Myometrial cell (primary cell): ENCODE measurements at places on chromosomes 3 and 15. TPM values are rescaled to one million over a fixed set of nuclear protein-coding genes. Genes with fewer than 3 reads are reported as not detected.

Gene STRIT1
- not detected in 2 replicates for total RNA-seq

Gene OSBPL10
- total RNA-seq, result 8.6 and 23.6 TPM in 2 replicates

Gene HCLS1
- total RNA-seq, result 2.3 and 3.7 TPM in 2 replicates

Gene ASB14
- not detected in 2 replicates for total RNA-seq

Gene SIN3A
- 24.6 and 25.7 TPM in 2 replicates for total RNA-seq

Gene GLDN
- total RNA-seq, result 0.29 and 0.53 TPM in 2 replicates

Gene UROC1
- total RNA-seq, result not detected in 2 replicates

Gene P2RY1
- under 0.01 and 0.18 TPM in 2 replicates for total RNA-seq

Gene MCTP2
- total RNA-seq, result 0.18 and 0.58 TPM in 2 replicates

Gene SCAANT1
- not detected in 2 replicates for total RNA-seq

Gene C2CD4B
- total RNA-seq, result not detected in 2 replicates

Gene PAQR5
- total RNA-seq, result 2.6 and 3.5 TPM in 2 replicates

Gene COL8A1
- total RNA-seq, result 114 and 122 TPM in 2 replicates

Gene TIMP4
- 12.9 and 21.3 TPM in 2 replicates for total RNA-seq

Gene GCNT3
- total RNA-seq, result not detected in 2 replicates

Gene HTR3E
- not detected in 2 replicates for total RNA-seq

Gene LSMEM2
- not detected in 2 replicates for total RNA-seq

Gene PFN2
- total RNA-seq, result 200 and 229 TPM in 2 replicates

Gene EIF1B
- 15.3 and 15.4 TPM in 2 replicates for total RNA-seq

Gene CSPG5
- 0.35 TPM in 1 of 2 replicates, not detected in the other for total RNA-seq

Gene TMCO5A
- total RNA-seq, result not detected in 2 replicates

Gene ZNF620
- total RNA-seq, result 0.18 and 0.29 TPM in 2 replicates

Gene CRYGS
- not detected in 2 replicates for total RNA-seq

Gene SEC22C
- total RNA-seq, result 66.9 and 85.6 TPM in 2 replicates

Gene XYLB
- total RNA-seq, result 2.0 and 3.2 TPM in 2 replicates

Gene ECE2
- not detected in 2 replicates for total RNA-seq

Gene SCG5
- 10.7 and 15.4 TPM in 2 replicates for total RNA-seq

Gene SLC9A9
- total RNA-seq, result 1.8 and 2.0 TPM in 2 replicates

Gene GPR62
- not detected in 2 replicates for total RNA-seq

Gene DAZL
- not detected in 2 replicates for total RNA-seq

Gene PLCB2
- total RNA-seq, result under 0.01 TPM in 1 of 2 replicates, not detected in the other

Gene DNAJA4
- 2.9 and 4.1 TPM in 2 replicates for total RNA-seq

Gene SNAP23
- total RNA-seq, result 58.0 and 68.3 TPM in 2 replicates

Gene ACTC1
- not detected in 2 replicates for total RNA-seq

Gene FHIT
- not detected in 2 replicates for total RNA-seq

Gene FAM81A
- total RNA-seq, result 0.29 and 1.2 TPM in 2 replicates

Gene LARP6
- total RNA-seq, result 95.5 and 109 TPM in 2 replicates

Gene CDHR4
- not detected in 2 replicates for total RNA-seq

Gene TXNRD3
- 10.4 and 11.7 TPM in 2 replicates for total RNA-seq

Gene GPR171
- total RNA-seq, result not detected in 2 replicates

Gene PRKCI
- total RNA-seq, result 43.5 and 47.5 TPM in 2 replicates

Gene SERINC4
- total RNA-seq, result not detected in 2 replicates

Gene GORASP1
- 32.6 and 41.8 TPM in 2 replicates for total RNA-seq

Gene PCOLCE2
- 4.4 TPM in 1 of 2 replicates, not detected in the other for total RNA-seq

Gene CFAP100
- total RNA-seq, result not detected in 2 replicates

Gene FES
- total RNA-seq, result 42.9 and 46.1 TPM in 2 replicates

Gene ZMYND10
- total RNA-seq, result 1.7 and 3.0 TPM in 2 replicates

Gene CCR8
- not detected in 2 replicates for total RNA-seq

Gene PPARG
- total RNA-seq, result 19.9 and 30.5 TPM in 2 replicates

Gene POPDC2
- total RNA-seq, result 0.35 TPM in 1 of 2 replicates, not detected in the other

Gene NRROS
- under 0.01 TPM in 1 of 2 replicates, not detected in the other for total RNA-seq
